COR-L47 (cell line): ENCODE measurements at places on chromosomes 1 and 21.

DNA sequence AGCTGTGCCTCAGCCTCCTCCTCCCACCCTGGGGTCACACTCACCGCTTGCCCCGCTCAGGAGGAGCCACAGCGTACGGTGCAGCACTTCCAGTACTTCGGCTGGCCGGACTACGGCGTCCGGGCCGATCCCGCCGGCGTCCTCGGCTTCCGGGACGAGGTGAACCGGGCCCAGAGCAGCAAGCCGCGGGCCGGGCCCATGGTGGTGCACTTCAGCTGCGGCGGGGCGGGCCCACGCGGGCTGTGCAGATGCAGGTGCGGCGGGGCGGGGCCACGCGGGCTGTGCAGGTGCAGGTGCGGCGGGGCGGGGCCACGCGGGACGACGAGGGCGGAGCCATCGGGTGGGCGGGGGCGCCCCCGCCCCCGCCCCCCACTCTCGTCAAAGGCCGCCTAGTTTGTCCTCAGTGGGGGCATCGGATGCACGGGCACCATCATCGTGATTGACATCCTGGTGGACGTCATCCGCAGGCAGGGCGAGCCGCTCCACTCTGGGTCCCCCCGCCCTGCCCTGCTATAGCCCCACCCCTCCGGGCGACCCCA is 5.5 kb downstream of the RNF223 start:
- DNase-seq = peak; percentile 61

GRCh38 chr1:37456614-37457013 is 17.8 kb upstream of the ZC3H12A start:
- no peak for DNase-seq

DNA sequence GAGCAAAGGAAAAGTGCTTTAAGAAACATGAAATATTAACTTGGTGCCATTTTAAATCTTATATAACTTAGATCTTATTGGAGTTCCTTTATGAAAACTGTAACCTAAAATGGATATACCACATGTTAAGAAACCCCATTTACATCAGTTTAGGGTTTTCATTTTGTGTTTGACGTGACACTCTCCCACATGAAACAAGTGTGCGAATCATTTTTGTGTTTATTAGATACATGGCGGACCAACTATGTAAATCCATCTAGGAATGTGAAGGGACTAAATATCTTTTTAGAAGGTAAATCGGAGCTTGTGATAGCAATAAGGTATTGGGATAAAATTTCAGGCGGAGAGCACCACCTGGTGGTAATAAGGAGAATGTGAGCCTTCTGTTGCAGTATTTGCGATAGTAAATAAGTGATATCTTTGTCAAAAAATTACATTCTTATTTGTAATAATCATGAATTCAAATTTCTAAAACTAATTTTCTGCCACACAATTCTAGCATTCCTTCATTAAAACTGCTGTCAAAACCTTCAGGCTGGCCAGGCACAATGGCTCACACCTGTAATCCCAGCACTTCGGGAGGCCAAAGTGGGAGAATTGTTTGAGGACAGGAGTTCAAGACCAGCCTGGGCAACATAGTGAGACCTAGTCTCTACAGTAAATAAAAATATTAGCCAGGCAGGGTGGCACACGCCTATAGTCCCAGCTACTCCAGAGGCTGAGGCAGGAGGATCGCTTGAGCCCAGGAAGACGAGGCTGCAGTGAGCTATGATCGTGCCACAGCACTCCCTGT is 31.3 kb downstream of the SMAP2 start:
- peak; percentile 53 for DNase-seq

- no peak for DNase-seq
Observed at GRCh38 chr1:201383647-201384405, 6.3 kb upstream of the TNNT2 start.

DNA sequence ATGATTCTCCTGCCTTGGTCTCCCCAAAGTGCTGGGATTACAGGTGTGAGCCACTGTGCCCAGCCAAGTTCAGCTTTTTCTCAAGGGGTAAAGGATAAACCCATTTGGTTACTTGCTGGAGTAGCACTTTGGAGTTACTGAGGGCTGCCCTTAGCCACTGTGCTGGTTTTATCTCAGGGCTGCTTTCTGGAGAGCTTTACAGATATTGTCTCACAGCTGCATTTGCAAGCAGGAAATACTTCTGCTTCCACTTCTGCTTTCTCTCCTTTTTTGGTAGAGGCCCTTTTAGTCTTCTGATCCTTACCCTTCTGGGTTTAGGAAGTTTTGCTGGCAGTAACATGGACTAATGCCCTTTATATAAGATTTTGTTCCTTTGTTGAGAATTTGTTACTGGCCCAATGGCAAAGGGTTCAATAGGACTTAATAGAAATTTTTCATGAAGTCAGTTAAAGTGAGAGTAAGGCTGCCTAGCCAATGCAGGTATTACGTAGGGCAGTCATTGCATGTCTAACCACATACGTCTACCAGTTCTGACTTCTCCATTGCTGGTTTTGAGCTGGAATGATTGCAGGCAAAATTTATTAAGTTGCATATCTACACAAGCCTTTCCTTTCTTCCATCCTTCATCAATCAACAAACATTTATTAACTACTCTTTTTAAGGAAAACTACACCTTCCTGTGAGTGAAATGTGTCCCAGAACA is 24.4 kb downstream of the CAP1 start:
- DNase-seq = no peak

DNA sequence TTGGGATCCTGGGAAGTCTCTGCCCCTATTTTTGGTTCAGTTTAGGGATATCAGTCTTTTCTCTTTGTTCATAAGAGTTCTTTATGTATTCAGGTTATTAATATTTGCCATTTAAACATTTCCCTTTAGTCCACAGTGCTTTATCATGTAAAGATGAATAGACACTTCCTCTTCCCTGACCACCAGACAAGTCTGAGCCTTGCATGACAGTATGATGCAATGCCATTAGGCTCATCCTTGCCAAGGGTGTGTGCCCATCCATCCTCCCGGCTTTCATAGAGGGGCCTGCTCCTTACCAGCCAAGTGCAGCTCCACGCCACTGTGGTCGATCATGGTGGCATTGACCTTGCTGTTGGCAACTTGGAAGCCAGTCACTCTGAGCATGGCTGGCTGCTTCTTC is 52.1 kb downstream of the ZSCAN20 start:
- DNase-seq = no peak

GRCh38 chr21:46219591-46220239 is 8.9 kb downstream of the LSS start:
- no peak for DNase-seq

DNA sequence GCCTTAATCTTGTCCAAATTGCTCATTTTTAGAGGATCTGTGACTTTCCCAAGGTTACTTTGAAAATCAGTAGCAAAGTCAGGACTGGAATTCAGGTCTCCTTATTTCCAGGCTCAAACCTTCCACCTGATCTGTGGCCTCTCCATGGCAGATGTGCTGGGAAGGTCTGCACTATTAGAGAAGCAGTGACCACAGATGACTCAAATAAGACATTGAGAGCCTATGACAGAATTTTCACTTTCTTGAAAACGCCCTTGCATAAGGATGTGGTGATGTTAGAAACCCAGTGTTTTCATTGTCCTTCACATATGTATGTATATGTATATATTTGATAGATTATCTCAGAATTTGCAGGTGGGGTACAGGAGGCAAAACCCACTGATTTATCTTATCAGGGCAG is 45.3 kb downstream of the TTC39A start:
- no peak for DNase-seq

GRCh38 chr21:25496825-25497482 is 110.3 kb downstream of the MRPL39 start:
- no peak for DNase-seq

GRCh38 chr1:106360252-106360651 is 696.2 kb upstream of the PRMT6 start:
- no peak for DNase-seq

DNA sequence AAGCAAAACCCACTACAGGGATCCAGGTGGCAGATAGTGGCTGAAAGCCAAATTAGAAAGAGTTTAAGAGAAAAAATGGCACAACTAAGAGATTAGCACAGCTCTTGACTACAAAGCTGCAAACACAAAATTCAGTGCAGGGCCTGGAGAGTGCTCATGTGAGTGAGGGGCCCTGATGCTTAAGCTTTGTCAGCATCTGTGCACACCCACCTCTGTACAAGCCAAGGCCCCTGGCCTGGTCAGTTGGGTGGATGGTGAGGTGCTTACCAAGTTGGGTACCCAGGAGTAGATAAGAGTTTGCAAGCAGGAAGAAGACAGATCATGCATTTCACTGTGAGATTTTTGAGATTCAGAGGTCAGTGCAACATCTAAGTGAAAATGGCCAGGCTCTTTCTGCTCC is 62.7 kb upstream of the ATP1B1 start:
- no peak for DNase-seq

GRCh38 chr1:110091381-110091780 is 20.9 kb upstream of the UBL4B start:
- no peak for DNase-seq

GRCh38 chr21:36069713-36070583 is at the start of gene CBR1:
TSS of gene CBR1 (plus strand) at chr21:36070024. CDS start at chr21:36070116, 92 bp downstream.
- peak; percentile 92 for DNase-seq

DNA sequence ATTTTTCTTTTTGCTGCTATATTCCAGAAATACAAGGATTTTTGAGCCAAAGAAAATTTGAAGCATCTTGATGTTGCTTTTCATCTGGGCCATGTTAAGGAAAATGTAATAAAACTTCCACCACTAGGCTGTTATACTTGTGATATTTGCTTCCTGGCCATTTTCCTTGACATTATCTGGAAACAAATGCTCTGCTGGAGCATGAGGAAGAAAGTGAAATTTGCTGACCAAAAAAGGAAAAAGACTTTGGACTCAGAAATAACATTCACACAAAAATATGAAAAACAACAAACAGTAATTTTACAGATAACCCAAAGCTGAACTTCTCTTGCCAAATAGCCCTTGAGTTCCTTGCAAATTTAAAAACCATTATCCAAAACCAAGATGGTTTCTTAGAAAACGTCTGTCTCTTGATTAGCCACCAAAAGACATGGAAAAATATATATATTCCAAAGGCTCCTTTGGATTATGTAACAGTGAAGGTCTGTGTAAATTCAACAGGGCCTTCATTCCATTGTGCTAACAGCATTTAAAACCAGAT is 344.5 kb downstream of the LMX1A start:
- DNase-seq = no peak
